Epithelial cell of proximal tubule (primary cell): ENCODE measurements at places on chromosomes 7 and 10.

DNA sequence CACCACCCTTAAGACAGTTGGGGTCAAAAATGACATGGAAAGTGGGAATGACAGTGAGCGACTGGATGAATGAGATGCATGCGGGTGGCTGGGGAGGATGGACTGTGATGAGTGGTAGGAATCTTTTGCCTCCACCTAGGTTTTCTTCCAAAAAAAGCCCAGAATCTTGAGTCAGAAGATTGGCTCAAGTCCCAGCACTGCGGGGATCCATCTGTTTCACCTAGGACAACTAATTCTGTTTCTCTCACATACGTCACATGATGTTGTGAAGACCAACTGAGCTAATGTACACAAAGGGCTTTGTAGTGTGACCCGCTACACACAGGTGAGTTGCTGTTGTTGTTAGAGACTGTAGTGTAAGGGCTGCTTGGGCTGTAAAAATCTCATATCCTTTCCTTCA, 58.5 kb upstream of the SLC35B4 start:
- DNase-seq, result no peak

- DNase-seq, result no peak
Observed at GRCh38 chr10:16947069-16947468, 129.8 kb upstream of the RSU1 start.

DNA sequence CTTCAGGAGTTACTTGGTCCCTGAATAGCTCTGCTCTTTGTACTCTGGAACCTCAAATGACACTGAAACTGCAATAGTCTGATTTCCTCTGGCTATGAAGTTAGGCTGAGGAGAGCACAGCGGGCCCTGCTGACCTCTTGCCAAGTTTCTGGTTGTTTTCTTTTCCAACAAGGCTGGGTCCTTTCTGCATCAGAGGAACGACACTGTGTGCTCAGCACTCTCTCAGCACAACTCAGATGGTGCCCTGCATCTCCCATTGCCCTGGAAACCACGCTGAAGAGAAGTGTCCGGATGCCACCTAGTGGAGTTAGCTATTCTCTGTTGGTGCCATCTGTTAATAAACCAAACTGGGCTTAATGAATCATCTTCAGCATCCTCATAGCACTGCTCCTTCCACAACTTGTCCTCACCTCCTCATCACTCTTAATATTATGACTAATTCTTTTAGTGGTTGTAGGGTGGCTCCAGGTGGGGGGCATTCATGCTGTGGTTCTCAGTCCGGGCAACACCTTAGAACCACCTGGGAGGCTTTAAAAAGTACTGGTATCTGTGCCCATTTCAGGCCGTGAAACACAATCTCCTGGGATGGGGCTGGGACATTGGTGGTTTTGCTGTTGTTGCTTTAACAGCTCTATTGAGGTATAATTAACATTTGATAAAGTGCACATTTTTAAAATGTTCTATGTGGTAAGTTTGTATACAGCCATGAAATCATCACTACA, 8.2 kb upstream of the EFCAB10 start:
- DNase-seq, result peak; percentile 50

- DNase-seq, result no peak
Observed at GRCh38 chr10:126081841-126082466, 185.6 kb downstream of the FANK1 start.

- DNase-seq, result no peak
Observed at GRCh38 chr10:128680116-128680515, 553.9 kb upstream of the MKI67 start.

GRCh38 chr10:108696792-108697477, 1226.4 kb downstream of the XPNPEP1 start:
- no peak for DNase-seq
